ENCODE measurements at places on chromosomes 2 and 18.

- no peak for DNase-seq
These were observed 48.7 kb upstream of the TANK start for GRCh38 chr2:161111531-161111930.

GRCh38 chr18:78906066-78906465 lies 73.6 kb upstream of the SALL3 start:
- no peak for DNase-seq

- DNase-seq: no peak
These were observed 76.9 kb downstream of the USP40 start for GRCh38 chr2:233489666-233490065.

DNA sequence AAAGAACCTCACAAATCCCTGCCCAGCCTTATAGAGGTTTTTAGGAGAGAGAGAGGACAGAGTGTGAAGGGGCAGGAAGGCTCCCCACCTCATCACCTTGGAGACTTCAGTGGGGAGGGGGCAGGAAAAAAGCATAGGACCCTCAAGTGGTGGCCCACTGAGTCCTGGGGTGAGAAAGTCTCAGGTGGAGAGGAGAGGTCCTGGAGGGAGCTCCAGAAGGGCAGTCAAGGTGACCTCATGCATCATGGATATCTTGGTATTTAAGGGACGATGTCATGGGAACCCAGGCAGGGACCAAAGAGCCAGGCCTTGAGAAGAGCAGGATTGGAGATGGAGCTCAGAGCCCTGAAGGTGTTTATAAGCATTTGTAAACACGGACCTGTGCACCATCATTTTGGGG lies 204.5 kb downstream of the SLC4A3 start:
- DNase-seq: no peak

DNA sequence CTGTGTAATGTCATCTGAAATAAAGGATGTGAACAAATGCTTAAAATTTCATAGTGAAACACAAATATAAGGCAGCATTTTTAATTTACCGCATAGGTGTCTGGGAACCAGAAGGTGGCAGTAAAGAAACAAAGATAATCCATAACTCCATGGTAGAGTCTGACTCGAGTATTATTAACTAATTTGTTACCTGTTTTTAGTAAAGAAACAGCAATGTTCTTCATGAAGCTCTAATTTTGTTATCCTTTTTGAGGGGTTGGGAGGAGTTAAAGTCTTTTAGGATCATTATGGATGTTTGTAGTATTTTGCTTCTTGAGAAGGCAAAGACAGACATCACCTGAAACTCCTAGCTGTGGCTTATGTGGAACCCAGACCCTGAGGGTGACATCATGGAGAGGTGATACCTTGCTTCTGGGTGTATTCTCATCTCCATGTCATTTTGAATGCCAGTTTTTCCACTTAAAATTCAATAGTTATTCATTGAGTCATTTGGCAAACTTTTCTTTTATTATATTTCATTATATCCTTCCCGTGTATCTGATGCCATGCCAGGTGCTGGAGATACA lies 286.2 kb upstream of the EPAS1 start:
- DNase-seq: peak; percentile 62

- DNase-seq: peak; percentile 43
These were observed 1.1 kb downstream of the VAMP8 start for GRCh38 chr2:85578243-85579180.

Measured in GM13977 (cell line).